Occipital lobe (tissue), 3 donors: ENCODE measurements at places on chromosomes 13 and 19.

DNA sequence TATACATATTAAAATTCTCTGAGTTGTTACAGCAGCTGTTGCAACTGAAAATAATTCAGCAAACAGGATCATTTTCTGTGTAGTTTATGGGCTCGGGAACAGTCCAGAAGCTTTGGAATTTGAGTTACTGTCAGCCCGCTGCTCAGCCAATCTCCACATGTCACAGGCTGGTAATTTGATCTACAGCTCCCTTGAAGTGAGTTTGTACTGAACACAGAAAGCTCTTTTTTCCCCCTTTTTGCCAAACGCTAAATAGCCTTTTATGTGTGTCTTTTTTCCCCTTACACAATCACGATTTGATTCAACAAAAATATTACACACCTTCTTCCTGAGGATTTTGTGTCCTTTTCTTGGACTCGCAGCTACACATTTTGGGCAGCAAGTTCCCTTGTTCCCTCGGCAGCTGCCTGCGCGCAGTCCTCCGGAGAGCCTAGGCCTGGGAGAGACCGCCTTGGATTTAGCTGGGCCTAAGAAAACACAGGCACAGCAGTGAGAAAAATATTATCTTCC is 371.4 kb downstream of the KCNRG start:
- no peak for DNase-seq

DNA sequence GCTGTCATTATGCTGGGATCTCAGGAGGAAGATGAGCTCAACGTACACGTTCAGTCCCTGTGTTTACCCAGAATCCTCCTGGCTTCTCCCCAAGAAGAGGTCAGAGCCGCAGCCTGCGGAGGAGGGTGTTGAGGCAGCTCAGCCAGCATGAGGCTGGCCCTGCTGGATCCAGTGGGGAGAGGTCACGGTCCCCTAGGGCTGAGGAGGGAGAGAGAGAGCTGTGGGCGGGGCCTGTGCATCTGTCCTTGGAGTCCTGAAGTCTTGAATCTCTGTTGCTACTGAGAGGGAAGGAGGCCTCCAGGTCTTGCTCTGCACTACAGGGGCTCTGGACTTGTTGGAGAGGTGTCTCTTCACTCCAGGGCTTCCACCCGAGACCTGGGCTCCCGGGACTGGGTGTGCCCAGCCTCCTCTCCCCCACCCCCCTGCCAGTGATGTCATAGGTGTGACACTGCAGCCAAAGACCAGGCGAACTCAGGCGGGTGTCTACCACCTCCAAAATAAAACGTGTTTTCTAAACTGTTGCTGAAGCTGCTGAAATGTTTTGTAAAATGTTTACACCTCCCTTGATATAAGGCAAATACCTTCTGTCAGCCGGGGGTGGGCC is 77.9 kb upstream of the KCTD15 start:
- no peak for DNase-seq

- no peak for DNase-seq
These were observed 47.2 kb upstream of the POMP start for GRCh38 chr13:28611654-28612131.

DNA sequence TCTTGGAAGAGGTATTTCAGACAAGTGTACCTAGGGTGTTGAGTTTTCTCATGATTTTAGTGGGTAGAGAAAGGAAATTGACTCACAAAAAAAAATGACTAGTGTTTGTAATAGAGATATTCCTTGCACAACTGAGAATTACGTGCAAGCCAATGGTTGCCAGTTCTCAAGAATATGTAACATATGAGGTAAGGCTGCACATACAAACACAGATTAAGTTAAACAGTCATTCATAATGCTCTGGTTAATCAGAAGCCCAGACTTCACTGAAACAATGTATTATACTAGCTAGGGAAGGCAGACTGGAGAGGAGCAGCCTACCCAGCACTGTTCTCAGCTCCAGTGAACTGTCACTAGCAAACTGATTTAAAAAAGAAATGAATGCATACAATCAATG is 418.3 kb downstream of the DIAPH3 start:
- no peak for DNase-seq

GRCh38 chr19:17213334-17213733 is 1.8 kb upstream of the USE1 start:
- no peak for DNase-seq

GRCh38 chr13:38703255-38703654 is 16.4 kb downstream of the FREM2 start:
- no peak for DNase-seq

DNA sequence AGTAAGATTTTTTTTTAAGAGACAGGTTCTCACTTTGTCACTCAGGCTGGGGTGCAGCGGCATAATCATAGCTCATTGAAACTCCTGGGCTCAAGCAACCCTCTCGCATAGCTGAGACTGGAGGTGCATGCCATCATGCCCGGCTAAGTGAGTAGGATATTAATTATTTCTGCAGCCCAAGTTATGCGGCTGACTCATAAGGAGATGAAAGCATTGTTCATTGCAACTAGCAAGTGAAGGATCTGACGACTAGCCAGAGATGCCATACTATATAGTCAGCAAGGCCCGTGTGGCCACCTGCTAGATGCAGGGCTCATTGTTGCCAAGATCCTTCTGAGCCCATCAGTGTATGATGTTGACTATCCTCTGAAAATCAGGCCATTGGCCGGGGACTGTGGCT is 45.2 kb downstream of the ABCC4 start:
- DNase-seq = no peak

- no peak for DNase-seq
These were observed 251.5 kb downstream of the ABCC4 start for GRCh38 chr13:95049772-95050171.

- DNase-seq = no peak
These were observed 135.4 kb downstream of the TNFRSF19 start for GRCh38 chr13:23705583-23705982.

DNA sequence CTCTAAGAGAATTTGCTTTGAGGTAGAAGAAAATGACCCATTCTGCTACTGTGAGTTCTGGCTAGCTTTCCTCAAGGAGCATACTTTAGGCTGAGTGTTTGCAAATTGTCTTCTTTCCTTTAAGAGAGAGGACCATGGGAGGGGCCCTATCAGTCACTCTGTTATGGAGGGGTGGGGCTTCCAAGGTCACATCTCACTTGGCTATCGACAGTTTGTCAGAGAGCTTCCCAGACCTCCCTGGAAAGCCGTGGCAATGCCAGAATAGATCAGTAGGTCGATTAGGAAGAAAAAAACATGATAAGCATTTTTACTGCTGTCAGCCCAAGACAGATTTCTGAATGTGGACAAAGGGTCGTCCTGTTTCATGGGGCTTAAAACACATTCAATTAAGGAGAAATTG is 93.3 kb downstream of the OXGR1 start:
- no peak for DNase-seq

- no peak for DNase-seq
These were observed 25.6 kb upstream of the CXCL17 start for GRCh38 chr19:42468273-42468796.

DNA sequence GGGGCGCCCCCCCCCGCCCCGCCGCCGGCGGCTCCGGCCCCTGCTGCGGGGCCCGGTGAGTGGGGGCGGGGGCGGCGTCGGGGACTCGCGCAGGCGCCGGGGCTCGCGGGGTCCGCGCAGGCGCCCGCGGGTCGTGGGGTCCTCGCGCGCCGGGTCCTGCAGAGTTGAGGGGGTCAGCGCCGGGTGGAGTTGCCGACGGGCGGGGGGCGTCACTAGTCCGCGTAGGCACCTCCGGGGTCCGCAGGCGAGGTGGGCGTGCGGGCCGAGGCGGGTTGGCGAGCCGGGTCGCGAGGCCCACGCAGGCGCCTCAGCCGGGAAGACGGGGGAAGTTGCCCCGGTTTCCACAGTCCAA is 365 bp downstream of the PPP6R1 start:
- DNase-seq = no peak

DNA sequence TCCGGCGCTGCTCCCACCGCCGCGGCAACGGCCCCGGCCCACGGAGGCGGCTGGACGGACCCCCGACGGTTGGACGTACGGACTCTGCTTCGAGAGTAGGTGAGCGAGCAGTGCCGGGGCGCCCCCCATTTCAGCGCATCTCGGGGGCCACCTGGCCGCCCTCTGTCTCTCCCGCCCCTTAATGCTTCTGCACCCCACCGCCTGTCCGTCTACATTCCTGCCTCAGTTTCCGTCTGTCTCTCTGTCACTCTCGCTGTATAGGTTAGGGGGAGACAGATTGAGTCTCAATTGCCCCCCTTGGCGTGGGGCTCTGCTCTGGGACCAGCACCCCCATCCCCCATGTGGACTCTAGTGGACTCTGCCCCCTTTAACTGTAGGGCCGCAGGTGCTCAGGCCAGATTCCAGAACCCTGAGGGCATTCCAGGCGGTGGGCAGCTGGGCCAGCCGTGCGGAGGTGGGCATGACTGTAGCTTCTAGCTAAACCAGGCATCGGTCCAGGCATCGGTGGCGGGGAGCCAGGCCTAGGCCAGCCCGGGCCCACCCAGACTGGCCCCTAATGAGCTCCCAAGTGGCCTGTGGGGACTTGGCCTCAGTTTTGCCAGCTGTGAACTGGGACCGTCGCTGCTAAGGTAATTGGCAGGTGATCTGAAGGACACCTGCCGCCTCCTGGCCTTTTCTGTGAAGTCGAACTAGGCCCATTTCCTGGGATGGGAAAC is 373 bp downstream of the TNFAIP8L1 start:
- DNase-seq = no peak

- no peak for DNase-seq
These were observed 622 bp downstream of the RASA3 start for GRCh38 chr13:114131583-114132418.

DNA sequence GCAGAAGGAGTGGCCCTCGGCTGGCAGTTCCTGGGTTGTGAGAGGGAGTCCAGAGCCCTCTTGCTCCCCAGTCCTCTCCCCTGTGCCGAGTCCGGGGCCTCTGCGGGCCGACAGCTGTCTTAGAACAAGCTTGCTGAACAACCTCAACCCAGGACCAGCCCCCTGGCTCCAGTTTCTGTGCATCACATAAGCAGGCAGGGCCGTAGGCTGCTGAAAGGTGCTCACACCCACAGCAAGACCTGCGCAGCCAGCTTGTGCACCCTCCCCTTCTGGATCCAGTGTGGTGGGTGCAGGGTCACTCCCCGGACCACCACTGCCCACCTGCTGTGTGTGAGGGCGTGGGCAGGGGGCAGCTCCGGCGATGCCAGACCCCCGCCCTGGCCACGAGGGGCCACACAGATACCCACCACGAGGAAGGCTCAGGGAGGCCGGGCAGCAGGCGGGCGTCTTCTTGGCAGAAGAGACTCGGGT is 25.2 kb upstream of the F7 start:
- no peak for DNase-seq

GRCh38 chr19:6060600-6061375 is 49.5 kb downstream of the RFX2 start:
- no peak for DNase-seq

DNA sequence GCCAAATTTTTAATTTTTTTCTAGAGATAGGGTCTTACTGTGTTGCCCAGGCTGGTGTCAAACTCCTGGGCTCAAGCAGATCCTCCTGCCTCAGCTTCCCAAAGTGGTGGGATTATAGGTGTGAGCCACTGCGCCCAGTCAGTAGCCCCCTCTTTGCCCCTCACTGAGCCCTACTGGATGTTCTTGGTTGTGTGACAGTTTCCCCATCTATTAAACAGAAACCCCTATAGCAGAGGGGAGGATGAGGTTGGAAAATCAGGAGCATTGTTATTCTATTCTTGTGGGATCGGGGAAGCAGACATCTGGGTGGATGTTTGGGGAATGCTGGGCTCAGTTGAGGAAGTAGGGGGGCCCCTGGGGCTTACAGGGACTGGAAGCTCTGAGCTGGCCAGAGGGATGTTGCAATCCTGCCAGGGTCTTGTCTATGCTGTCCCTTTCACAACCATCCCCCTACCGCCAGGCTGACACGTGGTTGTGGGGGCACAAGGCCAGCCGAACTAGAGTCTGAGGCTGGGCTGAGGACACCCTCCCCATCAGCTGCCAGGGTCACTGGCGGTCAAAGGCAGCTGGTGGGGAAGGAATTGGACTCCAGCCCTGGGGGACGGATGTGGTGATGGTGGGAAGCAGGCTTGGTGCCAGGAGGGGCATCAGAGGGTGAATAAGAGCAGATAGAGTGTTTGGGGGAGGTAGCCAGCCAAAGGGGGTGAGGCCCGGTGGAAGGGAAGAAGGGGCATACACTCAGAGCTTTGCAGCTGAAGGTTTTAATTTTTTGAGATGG is 10.9 kb downstream of the APOC1 start:
- DNase-seq = peak; percentile 65

DNA sequence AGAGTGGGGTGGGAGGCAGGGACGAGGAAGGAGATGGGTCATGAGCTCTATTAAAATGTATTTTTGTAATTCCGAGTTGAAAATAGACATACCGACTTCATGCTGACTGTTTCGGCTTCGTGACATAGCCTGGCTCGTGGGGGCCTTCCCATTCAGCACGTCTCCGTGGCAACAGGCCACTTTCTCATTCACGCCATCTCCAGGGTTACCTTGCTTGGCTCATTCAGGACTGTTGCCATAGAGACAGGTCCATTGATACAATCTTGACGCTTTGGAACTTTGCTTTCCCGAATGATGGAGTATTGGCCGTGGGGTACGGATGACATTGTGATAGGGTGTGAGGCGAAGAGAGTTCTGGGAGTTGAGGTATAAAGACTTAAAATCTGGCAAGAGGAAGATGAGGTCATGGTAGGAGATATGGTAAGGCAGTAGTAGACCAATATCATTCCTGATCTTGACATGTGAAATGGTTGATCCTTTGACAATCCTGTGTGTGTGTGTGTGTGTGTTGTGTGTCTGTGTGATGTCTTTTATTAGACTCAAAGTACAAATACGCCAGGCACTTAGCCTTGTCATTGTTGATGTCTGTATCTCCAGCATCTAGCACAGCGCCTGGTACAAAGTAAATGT is 97.3 kb downstream of the CACNA1A start:
- no peak for DNase-seq

DNA sequence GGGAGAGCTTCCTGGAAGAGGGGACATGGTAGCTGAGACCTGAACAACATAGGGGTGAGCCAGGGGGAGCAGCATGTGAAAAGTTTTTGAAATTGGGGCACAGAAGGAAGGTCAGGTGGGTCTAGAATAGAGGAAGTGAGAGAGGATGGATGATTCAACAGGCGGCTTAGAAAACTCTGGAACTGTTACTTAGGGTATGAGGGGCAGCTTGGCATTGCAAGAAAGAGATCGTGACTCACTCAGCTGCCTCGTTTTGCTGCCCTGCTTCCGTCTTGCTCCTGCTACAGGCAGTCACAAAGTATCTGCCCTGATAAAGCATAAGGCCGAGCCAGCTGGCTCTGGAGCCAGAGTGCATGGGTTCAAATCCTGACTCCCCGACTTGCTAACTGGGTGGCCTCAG is 1.3 kb upstream of the CEACAM20 start:
- DNase-seq = no peak

DNA sequence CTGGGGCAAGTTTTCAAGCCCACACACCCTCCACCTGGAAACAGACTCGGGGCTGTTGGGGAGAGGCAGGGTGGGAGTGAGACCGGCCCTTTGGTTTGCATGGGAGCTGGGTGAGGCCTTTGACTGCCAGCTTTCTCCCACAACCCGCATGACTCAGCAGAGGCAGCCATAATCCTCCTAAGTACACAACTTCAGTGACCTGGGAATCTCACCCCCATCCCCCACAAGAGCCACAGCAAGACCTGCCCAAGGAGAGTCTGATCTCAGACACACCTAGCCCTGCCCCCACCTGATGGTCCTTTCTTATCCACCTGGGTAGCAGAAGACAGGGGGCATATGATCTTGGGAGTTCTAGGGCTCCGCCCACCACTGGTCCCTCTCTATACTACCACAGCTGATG is 1615.4 kb downstream of the EFNB2 start:
- no peak for DNase-seq

- DNase-seq = no peak
These were observed 1782.4 kb upstream of the PCDH20 start for GRCh38 chr13:63198071-63198470.
